ENCODE measurements at places on chromosomes 7 and 10.
A peak's percentile ranks its signal among the peaks of the same experiment; 100 is the strongest.

GRCh38 chr7:1176891-1177373, 16.9 kb upstream of the ZFAND2A start:
- peak; percentile 77 for DNase-seq

GRCh38 chr7:29177963-29178600, 16.5 kb upstream of the CHN2 start:
- DNase-seq, result no peak

- no peak for DNase-seq
These were observed 106.1 kb downstream of the POU6F2 start for GRCh38 chr7:39083781-39084180.

- no peak for DNase-seq
These were observed 35.9 kb downstream of the ZRANB1 start for GRCh38 chr10:124977648-124978375.

GRCh38 chr7:113955157-113955556, 36.3 kb upstream of the PPP1R3A start:
- DNase-seq, result no peak

GRCh38 chr7:89072081-89072480, 276.5 kb upstream of the TEX47 start:
- no peak for DNase-seq

DNA sequence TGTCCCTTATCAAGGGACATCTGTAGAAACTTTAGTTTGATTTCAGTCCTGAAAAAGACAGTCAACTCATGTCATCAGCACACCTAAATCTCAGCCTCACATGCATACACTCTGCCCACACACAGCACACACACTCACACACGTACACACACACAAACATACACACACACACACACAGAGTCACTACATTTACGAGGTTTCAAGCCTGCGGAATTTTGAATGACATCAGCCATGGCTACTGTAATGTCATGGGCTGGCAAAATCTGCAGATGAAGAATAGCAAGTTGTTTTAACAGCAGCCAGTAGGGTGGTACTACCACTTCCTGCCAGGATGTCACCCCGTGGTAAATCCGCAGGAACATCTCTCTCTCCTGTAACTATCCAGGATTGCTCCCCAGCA, 37.1 kb upstream of the EZH2 start:
- DNase-seq, result no peak
